ENCODE measurements at places on chromosomes 16 and 17.
A peak's percentile ranks its signal among the peaks of the same experiment; 100 is the strongest.

GRCh38 chr17:65662196-65662595, 100.7 kb upstream of the AXIN2 start:
- no peak for DNase-seq

DNA sequence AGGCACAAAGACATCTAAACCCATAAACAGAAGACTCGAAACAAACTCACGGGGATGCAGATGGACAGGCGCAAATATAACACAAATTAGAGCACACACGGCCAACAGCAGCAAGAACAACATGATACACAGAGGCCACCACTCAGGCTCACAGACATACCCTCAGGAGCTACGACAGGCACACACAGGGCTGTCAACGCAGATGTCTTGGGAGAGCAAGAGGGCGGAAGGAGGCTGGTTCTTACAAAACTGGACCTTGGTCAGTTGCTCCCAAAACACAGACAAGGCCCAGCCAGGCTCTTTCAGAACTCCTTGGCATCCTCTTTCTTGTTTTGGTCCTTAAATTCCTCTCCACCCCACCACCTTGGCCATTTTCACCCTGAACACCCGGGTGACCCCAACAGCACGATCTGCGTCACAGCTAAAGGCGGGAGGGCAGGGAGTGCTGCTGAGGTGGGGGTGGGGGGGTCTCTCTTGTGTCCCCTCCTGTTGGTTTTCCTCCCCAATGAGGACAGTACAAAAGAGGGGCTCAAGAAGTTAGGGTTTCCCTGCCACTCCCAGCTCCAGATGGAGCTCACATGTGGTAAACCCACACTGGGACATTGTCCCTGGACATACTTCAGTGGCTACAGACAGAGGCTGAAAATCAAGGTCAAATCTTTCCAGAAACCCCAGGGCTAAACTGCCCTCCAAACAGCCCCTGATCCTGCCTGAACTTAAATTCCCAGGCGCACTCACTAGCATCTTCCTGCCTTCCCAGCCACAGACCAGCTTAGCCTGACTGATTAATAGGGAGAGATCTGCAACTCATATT, 221.3 kb downstream of the C16orf78 start:
- DNase-seq, result no peak

GRCh38 chr16:180681-181564, 664 bp downstream of the HBQ1 start:
- DNase-seq, result peak; percentile 92

DNA sequence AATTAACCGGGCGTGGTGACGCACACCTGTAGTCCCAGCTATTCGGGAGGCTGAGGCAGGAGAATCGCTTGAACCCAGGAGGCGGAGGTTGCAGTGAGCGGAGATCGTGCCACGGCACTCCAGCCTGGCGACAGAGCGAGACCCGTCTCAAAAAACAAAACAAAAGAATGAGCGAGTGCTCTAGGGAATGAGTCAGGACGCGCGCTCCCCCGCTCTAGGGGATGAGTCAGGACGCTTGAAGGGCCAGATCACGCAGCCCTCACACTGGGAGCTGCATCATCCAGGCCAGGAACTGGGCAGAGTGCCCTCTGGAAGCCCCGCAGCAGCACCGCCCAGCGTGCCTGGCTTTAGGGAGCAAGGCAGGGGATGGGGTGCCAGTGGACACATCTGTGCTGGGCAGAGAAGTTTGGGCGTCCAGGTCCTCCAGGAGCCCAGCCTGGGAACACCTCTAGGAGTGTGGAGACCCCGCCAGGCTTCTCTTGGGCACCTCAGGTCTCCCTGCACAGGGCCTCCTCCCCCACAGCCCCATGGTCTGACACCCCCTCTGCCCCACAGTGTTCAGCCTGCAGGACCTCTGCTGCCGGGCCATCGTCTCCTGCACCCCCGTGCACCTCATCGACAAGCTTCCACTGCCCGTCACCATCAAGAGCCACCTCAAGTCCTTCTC, 3.9 kb upstream of the WFIKKN1 start:
- DNase-seq, result peak; percentile 76

- DNase-seq, result no peak
Observed at GRCh38 chr16:68233085-68233834, 2.7 kb downstream of the ESRP2 start.

DNA sequence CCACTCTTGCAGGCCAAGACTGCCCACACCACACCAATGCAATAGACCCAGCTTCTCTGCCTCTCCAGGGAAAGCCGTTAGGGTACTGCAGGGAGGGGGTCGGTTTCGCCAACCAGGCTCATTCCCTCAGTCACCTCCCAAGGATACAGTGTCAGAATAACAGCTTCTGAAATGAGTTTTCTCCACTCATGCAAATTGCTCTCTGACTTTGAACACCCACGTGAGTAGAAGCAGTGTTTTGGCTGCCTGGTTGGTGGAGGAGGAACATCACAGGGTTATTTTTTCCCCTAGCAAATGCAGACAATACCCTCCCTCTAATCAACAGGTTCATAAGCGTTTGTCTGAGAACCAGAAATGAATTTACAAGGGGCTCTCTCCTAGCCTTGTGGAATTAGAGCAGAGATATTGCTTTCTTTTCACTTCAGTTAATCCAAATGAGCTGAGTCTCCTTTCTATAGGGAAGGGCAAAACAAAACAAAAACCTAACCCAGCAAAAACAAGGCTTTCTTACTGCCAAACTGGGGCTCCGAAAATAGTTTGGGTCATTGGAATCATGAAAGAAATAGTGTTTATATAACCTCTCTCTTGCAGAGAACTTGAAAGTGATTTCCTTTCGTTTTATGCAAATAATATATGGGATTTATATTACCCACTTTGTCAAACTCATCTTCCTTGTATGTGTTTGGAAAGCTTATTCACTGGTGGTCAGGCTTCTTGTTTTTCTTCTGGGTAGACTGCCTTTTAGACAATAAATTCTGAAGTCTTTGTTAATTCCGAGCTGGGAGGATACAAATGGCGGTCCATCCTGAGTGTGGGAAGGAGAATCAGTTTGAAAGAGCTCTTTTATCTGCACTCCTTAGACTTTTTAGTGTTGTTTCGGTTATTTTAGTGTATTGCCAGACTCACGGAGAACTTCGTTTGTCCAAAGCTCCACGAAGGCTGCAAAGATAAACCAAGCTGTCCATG, 229.9 kb downstream of the MSI2 start:
- DNase-seq, result no peak

DNA sequence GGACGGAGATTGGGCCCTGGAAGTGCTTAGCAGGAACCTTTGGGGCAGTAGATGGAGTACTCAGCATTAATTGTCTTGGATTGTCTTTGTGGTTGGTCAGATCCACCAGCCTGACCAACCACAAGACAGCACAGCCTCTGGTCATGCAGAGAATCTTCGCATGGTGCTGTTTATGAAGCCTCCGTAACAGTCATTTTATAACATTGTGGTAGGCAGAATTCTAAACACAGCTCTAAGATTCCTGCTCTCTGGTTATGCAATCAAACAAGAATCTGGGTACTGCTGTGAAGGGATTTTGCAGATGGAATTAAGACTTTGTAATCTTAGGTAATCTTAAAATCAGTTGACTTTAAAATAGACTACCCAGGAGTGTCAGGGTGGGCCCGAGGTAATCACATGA, 312.2 kb upstream of the GOT2 start:
- DNase-seq, result no peak

- DNase-seq, result peak; percentile 58
Observed at GRCh38 chr16:87416826-87417527, 24.8 kb downstream of the MAP1LC3B start.

GRCh38 chr16:53509906-53510703, 7.1 kb upstream of the AKTIP start:
- DNase-seq, result peak; percentile 74
